Naive thymus-derived CD4-positive, alpha-beta T cell (primary cell): ENCODE measurements at places on chromosomes 3 and 15.
A peak's percentile ranks its signal among the peaks of the same experiment; 100 is the strongest.

GRCh38 chr3:147551491-147551890, 142.3 kb downstream of the ZIC1 start:
- no peak for DNase-seq

DNA sequence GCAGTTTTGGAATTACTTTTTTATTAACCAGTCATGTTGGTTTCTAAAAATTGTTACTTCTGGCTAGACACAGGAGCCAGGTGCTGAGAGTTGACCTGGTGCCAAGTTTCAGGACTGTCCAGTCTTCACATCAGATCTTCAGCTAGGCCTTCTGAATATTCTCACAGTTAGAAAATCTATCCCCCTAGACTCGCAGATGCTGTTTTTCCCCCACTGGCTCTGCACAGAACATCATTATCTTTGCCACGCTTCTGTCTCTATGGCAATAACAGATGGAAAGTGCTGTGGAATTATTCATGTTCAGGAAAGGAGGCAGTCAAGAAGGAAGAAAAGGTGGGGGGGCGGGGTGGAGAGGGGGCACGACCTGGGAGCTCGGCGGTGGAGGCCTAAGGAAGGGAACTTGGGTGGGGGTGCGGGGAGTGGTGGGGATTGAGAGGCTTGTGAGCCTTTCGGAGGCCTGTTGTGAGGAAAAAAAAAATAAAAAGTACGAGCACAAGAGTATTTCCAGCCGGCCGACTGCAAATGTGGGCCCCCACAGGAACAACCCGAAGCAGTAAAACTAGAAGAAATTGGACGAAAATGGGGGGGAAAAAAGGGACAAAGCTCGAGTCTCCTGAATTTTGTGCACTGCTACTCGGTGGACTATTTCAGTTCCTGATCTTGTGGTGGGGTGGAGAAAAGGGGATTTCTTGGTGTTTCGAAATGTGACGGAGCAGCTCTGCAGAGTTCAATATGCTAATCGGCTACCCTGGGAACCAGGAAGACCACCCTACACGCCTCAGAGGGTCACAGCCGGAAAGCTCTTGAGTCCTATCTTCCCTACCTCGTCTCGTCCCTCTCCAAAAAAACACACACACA, 1.5 kb upstream of the SKIL start:
- DNase-seq: peak; percentile 40

DNA sequence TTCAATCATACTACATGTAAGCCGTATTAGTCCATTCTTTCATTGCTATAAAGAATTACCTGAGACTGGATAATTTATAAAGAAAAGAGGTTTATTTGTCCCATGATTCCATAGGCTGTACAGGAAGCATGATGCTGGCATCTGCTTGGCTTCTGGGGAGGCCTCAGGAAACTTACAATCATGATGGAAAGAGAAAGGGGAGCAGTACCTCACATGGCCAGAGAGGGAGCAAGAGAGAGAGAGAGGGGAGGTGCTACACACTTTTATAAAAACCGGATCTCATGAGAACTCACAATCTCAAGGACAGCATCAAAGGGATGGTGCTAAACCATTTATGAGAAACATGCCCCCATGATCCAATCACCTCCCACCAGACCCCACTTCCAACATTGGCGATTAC, 14.3 kb upstream of the CLASP2 start:
- DNase-seq: no peak

DNA sequence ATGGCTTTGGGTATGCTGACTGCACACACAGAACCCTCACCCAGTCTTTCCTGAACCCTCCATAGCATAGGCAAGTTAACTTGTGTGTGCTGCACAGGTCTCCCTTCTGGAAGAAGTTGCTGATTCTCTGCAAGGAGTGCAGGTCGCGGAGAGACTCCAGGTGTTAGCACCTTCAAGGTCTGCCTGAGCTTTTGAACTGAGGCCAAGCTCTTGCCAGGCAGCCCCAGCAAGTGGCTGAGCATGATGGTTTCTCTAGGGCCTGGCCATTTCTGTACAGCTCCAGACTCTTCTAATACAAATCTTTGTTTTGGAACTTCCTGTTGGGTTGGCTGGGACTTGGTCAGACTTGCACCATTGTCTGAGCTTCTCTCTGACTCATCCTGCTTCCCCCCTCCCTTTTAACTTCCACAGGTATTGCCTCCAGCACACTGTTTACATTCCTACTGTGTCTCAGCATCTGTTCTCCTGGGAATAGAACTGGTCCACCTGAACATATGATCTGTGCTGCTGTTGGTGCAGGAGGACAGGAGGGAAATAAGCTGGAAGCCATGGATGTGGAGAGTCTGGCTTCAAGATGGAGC, 53.3 kb downstream of the KY start:
- DNase-seq: no peak

- no peak for DNase-seq
Observed at GRCh38 chr3:114758831-114759699, 388.0 kb downstream of the ZBTB20 start.

DNA sequence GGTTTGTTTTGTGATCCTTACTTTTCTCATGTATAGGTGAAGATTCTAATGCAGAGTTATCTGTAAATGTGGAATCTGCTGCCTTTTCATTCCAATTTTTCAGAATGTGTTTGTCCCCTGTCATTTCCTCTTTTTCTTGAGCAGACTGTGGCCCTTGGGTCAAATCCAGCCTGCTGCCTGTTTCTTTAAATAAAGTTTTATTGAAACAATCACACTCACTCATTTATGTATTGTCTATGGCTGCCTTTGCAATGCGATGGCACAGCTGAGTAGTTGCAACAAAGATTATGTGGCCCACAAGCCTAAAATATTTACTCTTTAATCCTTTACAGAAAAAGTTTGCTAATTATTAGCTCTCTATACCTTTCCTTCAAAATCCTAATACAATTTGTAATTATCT, 116.3 kb upstream of the NPHP3 start:
- DNase-seq: no peak

- no peak for DNase-seq
Observed at GRCh38 chr15:31306426-31307269, 20.0 kb upstream of the KLF13 start.

- no peak for DNase-seq
Observed at GRCh38 chr15:63015618-63016017, 26.9 kb upstream of the TPM1 start.

- DNase-seq: no peak
Observed at GRCh38 chr15:40241269-40242212, 2.7 kb downstream of the PAK6 start.

GRCh38 chr15:83323296-83323711, 38.8 kb upstream of the BNC1 start:
- DNase-seq: no peak

- no peak for DNase-seq
Observed at GRCh38 chr15:23524816-23525215, 40.7 kb upstream of the MKRN3 start.

- no peak for DNase-seq
Observed at GRCh38 chr3:161579395-161580126, 83.0 kb downstream of the OTOL1 start.

GRCh38 chr3:97719156-97719821, 45.3 kb upstream of the ARL6 start:
- peak; percentile 57 for DNase-seq

- DNase-seq: no peak
Observed at GRCh38 chr15:29316422-29316821, 46.8 kb upstream of the NSMCE3 start.

GRCh38 chr15:75840659-75841058, 2.6 kb upstream of the UBE2Q2 start:
- no peak for DNase-seq

DNA sequence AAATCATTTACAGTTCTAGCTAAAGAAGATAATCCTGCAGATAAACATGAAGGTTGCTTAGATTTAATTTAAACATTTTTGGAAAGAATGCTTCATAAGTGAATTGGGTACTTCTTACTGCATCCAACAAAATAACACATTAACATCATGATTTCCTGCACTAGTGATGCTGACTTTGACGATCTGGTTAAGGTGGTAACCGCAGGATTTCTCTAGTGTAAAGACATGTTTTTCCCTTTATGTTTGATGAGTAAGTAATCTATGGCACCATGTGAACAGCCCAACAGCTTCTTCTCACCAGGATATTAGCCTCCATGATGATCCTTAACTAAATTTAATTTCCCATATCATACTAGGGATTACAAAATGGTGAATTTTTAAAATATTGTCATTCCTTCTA, 14.1 kb downstream of the SPPL2A start:
- no peak for DNase-seq

- no peak for DNase-seq
Observed at GRCh38 chr3:177596248-177596815, 399.1 kb upstream of the TBL1XR1 start.

GRCh38 chr15:38707802-38708671, 143.4 kb upstream of the RASGRP1 start:
- peak; percentile 52 for DNase-seq

DNA sequence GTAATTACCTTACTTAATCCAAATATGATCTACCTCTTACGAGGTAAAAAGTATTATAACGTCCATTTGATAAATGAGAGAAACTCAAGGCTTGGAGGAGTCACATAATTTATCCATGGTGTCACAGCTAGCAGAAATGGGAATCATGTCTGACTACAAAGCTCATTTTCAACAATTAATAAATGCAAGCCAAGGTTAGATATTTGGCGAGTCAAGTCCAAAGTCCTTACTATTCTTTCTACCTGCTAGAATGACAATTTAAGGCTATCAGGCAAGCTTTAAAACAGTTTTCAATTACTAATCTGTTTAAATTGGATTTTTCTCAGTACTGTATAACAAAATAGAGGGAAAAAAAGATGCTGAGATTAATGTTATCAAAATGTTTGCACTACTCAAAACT, 68.6 kb downstream of the DLG1 start:
- no peak for DNase-seq

DNA sequence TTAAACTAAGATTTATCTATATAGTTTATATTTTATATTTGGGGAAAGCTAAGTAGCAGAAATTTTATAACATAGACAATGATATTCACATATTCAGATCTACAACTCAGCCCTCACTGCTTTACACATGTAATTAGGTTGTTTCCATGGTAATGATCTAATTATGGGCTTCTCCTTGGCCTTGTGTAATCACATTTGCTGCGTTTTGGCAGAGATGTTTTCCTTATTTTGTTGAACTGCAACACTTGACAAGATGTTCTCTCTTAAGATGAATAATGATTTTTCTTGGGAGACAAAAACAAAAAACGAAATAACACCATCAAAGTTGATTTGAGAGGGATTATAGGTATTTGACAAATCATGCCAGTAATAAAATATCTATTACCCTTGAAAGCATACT, 635.6 kb upstream of the TBL1XR1 start:
- DNase-seq: no peak

DNA sequence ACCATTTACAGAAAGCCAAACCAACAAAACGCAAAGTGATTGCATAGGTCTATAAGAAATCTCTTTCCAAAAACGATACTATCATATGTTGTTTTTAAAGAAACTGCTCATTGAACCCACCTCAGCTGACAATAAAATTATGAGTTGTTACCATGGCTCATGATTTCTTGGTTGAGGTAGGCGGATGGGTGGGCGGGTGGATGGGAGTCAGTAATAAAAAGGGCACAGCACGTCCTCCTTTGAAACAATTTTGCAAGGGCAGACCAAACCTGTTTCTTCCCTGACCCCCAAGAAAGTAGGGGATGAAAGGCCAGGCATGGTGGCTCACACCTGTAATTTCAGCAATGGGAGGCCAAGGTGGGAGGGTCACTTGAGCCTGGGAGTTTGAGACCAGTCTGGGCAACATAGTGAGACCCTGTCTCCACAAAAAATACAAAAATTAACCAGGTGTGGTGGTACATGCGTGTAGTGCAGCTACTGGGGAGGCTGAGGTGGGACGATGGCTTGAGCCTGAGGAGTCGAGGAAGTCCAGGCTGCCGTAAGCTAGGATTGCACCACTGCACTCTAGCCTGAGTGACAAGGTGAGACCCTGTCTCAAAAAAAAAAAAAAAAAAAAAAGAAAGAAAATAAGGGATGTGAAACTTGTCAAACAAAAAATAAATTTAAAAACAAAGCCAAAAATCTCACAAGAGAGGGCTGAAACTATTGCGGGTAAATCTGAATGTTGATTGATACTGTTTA, 2.1 kb downstream of the ABHD10 start:
- DNase-seq: no peak

DNA sequence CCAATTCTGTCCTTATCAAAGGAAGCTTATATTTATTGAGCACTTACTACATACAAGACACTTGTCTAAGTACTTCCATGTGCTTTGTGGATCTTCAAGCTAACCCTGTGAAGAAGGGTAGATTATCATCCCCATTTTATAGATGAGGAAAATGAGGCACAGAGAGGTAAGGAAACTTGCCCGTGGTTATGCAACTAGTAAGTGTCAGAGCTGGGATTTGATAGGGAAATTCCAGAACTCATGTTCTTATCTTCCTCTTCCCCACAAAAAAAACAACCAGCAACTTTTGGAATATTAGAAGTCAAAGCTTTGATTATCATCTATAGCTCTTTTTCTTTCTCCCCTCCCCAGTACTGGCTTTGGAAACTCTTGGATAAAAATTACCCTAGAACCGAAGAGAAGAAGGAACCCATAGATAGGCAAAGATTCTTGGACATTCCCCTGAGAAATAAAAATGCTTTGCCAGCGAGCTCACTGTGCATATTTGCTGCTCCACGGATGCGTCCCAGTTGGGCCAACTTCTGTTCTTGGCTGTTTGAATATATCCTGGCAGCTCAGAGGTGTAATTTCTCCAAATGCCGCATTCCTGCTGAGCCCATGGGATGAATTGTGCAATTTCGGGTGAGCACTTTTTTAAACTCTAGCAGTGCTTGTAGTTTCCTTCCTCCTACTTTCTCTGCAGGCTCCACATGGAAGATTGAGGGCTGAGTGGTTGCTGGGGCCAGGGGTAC, 591.5 kb upstream of the CFAP20DC start:
- no peak for DNase-seq

DNA sequence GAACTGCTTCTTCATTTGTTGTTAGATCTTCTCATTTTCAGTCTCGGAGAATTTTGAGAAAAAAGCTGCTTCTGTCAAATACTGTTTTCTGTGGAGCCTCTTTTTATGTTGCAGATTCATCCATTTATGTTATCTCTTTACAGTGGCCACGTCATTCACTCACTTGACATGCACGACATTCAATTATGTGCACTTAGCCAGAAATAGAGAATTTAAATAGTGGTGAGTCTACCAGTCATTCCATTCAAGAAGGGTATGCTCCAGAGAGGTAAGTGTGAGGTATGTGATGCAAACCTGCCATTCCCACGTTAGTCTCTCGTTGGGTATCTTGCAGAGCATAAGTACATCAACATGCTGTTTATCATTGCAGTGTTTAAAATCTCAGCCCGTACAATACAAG, 9.8 kb downstream of the ARPP19 start:
- DNase-seq: no peak

DNA sequence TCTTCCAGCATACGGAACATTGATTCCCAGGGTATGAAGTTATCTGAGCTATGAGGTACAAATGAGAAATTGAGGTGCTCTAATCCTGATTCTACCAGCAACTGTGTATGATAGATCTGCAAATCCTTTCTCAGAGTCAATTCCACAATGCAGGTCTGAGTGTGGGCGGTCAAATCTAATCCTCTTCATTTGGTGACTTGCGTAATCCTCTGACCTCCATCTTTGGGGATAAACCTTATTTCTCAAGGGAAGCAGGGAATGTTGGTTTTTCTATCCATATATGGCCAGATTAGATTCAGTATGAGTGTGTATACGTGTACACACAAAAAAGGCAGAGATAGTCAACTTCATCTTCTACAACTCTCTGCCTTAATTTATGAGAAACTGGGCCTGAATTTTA, 348.4 kb upstream of the IL12A start:
- DNase-seq: no peak
